ENCODE measurements at places on chromosomes 1 and 21.

DNA sequence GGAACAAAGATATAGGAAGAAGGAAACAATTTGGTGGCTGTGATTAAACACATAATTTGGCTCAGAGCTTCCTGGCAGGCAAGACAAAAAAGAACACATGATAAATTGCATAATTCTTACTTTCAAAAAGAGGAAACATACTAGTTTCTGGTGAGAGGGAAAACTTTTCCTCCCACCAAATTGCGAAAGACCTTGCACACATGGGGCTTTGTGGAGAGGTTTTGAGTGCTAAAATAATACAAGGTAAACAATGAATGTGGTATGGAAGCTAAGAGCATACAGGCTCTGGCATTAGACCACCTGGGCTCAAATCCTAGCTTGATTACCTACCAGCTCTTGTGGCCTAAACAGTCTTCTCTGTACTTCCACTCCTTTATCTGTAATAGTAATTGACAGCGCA, 140.2 kb upstream of the HOOK1 start:
- DNase-seq: no peak

GRCh38 chr1:223248001-223248769, 105.1 kb upstream of the TLR5 start:
- DNase-seq: no peak

DNA sequence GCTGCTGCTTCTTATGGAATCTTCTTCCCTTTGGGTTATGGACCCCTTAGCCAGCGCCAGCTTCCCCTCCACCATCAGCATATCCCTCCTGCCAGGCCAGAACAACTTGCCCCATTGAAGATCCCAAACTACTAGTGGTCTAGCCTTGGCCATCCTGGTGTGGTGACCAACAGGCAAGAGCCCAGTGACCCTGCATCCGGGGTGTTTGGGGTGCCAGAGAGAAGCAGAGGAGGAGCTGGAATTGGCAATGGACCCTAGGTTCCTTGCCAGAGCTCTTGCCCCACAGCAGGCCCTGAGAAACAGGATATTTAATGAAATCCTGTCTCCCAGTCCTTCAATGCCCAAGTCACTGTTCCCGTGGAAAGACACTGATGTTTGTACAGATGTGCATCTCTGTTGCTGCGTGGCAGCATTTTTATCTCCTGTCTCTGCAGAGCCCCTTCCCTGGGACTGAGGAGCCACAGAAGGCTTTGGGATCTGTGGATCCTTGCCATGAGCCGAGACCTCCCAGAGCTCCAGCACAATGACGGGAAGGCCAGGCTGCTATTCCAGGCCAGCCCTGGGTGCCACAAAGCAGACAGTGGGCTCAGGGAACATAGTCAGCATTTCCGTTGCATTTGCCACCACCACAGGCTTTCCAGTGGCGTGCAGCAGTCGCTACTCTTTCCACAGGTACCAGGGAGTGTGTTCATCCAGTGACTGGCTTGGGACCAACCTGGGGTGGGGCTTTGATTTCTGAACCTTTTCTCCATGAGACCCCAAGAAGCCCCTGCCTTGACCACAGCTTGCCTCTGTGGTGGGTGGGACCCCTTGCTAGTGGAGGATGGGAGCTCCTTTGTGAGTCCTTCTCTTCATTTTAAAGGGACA, 21.6 kb downstream of the NAV1 start:
- no peak for DNase-seq

DNA sequence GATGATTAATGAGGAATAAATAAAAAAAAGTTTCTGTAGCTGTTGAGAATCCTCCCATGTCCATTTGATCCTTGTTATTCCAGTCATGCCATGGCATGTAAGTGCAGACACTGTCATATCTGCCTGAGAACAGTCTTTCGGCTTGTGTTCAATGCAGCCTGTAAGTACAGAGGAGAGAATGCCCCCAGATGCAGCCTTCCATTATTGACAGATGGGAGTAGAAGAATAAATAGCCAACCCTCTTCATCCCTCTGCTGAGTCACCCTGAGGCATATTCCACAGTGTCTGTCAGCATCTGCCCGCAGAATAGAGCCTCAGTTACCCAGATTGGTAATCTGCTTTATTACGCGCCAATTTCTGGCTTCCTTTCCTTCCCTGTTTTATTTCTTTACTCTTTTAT, 139.4 kb downstream of the LRRC7 start:
- no peak for DNase-seq

DNA sequence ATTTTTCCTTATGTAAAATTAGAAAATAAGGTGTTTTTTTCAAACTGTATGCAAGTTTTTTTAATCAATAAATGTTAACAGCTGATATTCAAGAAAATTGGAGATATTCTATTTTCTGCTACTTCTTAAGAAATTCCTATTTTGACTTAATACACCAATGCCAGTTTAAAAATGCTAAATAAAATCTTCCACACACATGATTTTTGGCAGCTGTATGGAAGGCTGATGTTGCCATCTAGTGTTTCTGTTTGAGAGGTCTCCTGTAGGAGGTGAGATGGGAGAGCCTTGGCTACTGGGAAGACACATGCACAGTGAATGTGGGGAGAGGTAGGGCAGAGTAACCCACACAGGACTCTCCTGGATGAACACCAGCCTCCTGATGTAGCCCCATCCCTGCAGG, 29.2 kb upstream of the OR2B11 start:
- no peak for DNase-seq

- DNase-seq: no peak
These were observed 28.1 kb downstream of the ADARB1 start for GRCh38 chr21:45102391-45102932.

GRCh38 chr1:53430779-53431178, 28.4 kb upstream of the DMRTB1 start:
- no peak for DNase-seq

DNA sequence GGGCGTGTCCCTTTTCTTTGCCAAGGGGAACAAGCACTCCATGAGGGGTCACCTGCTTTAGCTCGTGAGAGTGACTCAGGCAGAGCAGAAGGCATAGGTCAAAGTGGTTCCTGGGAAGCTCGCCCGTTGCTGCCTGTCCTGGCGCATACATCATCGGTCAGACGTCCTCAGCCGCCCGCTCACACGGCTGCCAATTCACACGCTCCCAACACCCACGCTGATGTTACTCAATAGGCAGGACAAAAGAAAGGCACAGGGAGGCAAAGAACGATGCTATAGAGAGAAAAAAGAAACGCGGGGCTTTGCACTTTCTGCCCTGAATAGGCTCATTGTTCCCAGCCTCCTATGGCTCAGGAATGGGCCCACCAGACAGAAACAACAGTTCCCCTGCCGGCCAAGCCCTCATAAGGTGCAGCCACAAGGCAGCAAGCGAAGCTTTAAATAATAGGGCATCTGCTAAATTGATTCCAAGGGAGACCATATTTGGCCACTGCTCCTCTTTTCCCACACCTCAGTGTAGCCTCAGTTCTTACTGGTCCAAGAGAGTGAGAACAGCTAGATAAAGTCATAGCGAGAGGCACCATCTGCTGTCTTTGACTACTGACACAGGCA, 38.7 kb downstream of the VTCN1 start:
- no peak for DNase-seq

- DNase-seq: peak; percentile 44
These were observed 13.8 kb downstream of the SLC35E2B start for GRCh38 chr1:1678581-1679380.

- DNase-seq: no peak
These were observed 96.9 kb downstream of the ZNF644 start for GRCh38 chr1:90924982-90925381.

DNA sequence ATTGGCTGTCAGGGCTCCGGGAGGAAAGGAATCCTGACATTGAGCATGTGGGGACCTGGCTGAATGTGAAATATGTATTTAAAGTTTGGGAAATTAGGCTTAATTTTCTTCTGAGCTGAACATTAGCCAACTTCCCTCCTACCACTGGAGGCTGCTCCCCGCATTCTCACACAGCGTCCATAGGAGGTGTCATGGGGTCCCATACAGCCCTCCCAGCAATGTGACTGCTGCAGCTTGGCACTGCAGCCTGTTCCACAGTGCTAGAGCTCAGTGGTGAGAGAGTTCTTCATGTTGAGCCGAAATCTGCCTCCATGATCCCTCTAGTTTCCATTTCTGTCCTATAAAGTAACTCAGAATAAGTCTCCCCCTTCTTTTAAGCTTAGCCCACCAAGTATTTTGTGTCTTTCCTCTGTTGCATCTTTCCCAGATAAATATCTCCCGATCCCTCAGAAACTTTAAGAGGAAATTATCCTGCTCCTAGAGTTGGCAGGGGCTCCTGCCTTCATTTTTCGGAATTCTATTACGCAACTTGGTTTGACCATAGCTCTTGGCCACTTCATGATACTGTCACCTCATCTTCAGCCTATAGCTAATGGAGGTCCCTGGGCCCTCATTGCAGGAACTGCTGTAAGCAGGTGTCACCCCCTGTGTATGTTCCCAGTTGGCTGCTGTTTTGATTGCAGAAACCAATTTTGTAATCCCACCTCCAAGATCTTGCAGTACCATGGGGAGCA, 2.0 kb downstream of the FCRL6 start:
- no peak for DNase-seq

- no peak for DNase-seq
These were observed 65.6 kb upstream of the ETS2 start for GRCh38 chr21:38740090-38740489.

DNA sequence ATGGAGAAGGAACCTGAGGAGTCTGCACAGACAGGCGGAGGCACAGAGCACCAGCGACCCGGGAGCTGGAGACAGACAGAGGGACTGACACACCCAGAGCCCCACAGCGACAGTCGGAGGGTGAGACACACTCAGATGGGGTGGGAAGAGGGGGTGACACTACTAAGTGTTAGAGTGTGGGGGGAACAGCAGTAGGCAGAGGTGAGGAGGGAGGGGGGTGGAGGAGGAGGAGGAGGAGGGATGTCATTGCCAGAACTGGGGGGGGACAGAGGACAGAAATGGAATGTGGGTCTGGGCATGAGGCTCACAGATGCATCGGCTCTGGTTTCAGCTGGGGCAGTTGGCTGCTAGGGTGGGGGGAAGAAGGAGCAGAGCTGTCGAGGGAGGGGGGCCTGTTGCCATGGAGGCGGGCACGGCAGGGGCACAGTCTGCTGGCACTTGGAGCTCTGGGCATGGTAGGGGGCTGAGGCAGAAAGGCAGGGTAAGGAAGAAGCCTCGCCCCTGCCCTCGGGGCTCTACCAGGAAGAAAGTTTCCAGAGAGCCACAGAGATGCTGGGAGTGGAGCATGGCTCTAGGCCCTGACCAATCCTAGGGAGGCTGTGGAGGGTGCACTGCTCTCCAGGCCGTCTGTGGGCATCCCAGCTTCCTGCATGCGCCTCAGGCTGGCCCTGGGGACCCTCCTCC, 37.3 kb downstream of the AHDC1 start:
- DNase-seq: no peak

GRCh38 chr1:54287176-54287650, 87.2 kb downstream of the MRPL37 start:
- peak; percentile 52 for DNase-seq

DNA sequence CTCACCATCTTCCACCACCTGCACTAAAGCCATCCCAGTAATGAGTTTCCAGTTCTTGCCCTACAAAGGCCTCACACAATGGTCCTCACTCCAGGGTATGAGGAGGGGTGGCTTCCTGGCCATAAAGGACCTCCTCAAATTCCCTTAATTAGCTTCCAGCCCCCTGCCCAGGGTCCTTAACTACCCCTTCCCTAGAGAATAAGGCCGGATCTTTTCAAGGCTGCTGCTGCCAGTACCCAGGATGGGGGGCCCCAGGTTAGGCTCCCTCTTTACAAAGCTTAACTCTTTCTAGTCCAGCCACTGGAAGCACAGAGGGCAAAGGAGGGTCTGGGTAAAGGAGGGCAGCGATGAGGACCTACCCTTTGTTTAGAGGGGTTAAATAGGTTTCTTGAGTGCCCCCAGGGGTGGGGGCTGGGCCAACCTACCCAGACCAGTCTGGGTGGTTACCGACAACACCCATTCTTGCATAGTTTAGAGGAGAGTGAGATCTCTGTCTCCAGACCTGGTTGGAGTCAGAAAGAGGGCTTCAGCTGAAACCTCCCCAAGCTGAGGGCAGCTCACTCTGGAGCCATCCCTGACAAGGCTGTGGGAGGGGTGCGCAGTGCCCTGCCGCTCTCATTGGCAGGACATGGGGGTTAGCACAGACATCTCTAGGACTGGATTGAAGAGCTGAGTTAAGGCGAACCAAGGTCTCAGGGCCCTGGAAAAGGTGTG, 7.1 kb downstream of the BLACAT1 start:
- no peak for DNase-seq
